Activated T-cell treated with anti-CD3 and anti-CD28 coated beads, Interleukin-2, amount 50 U/mL, for 48 hours (primary cell): ENCODE measurements at places on chromosomes 5 and 9.

DNA sequence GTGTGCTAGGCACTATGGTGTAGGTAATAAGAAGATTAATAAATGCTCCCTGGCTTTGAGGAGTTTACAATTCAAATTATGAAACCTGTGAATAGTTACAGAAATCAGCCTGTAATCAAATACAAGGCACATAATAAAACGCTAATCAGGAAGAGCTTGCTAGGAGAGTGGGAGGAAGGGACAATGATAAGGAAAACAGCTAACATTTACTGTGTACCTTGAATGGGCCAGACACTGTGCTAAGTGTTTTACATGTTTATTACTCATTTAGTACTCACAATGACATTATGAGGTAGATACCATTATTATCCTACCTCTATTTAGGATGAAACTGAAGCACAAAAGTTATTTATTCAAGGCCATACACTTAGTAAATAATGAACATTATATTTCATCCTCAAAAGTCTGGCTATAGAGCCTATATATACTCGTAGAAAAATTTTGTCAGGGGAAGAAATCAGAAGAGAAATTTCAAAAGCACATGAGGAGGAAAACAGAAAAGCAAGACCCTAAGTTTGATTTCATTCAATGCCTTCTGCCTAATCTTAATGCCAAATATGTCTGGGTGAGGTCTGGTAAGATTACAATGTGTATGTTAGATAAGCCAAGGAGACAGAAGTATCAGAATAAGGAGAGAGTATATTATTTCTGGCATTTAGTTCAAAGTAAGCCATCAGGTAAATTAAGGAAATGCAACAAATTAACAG is 35.9 kb downstream of the AFF4 start:
- no peak for DNase-seq

GRCh38 chr5:171986772-171987171 is 19.7 kb downstream of the FBXW11 start:
- no peak for DNase-seq

DNA sequence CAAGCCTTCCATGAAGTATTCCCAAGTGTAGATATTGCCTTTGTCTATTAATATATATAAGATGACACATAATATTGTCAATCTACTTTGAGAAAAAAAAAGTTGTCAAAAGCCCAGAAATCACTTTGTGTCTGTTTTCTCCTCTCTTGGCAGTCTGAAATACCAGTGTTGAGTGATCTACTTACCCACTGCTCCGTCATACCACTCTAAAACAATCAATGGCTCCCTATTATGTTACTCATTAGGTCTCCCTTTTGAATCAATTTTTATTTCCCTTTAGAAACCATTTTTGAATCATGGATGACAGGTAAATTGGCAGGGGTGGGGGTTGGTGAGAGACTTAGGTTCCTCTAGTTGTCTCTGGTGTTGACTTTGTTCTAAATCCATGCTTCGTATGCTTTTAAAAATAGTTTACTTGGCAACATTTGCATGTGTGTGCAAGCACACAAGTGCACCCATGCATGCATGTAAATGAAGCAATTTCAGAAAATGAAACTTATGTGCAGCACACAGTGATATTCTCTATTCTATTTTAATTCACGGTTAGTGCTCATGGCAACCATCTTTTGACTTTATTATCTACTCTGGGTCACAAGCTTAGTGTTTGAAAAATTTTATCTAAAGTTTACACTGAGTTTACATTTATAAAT is 378.9 kb downstream of the RAB3C start:
- DNase-seq = no peak

GRCh38 chr5:140574165-140574564 is 9.5 kb downstream of the SLC35A4 start:
- no peak for DNase-seq

GRCh38 chr5:12315461-12315860 is 411.2 kb upstream of the CTNND2 start:
- DNase-seq = no peak

DNA sequence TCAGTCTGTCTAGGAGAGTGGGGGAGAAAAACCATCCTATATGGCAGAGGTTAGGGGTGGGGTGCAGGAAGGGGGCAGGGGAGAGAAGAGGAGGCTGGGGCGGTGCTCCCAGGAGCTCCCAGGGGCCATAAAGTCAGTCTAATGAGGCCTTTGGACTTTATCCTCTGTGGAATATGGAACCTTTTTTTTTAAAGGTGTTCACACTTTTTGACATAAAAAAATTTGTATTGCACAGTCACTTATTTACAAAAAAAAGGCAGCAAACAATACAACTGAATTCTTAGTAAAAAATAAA is 51.9 kb upstream of the SYNPO start:
- DNase-seq = no peak

- DNase-seq = no peak
These were observed 56.9 kb upstream of the GGTA1 start for GRCh38 chr9:121556580-121556979.

- DNase-seq = no peak
These were observed 389.9 kb upstream of the PTPRD start for GRCh38 chr9:11002705-11003104.

DNA sequence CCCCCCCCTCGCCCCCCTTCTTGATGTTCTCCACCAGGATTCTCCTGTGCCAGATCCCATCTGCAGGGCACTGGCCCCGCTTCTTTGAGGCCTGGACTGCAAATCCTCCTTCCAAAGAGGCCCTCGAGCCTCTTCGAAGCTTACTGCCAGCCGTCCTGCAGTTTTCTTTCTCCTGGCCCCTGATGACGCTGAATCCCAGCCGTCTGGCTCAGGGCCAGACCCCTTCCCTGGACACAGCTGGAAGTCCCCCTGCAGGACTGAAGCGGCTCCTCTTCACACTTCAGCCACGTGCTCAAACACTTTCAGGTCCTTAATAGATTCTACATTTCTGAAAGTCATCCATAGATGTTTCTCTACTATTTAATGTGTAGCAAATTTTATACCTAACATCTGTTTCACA is 121.5 kb downstream of the EHMT1 start:
- no peak for DNase-seq

DNA sequence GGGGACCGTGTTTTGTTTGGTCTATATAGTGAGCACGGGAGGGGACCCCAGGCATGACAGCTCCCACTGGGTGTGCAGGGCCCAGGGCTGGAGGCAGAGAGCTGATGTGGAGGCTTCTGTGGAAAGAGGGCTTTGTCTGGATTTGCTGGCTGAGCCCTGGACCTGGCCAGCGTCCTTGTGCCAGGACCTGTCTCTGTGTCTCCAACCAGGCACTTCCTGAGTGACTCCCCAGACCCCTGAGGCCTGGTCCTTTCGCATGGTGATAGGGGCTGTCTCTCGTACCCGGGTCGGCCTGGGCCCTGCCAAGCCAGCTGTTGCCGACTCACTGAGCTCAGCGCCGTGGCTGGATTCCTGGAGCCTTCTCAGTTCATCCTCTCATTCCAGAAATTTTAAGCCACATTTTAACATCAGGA is 77.6 kb downstream of the ADAMTS2 start:
- DNase-seq = no peak

DNA sequence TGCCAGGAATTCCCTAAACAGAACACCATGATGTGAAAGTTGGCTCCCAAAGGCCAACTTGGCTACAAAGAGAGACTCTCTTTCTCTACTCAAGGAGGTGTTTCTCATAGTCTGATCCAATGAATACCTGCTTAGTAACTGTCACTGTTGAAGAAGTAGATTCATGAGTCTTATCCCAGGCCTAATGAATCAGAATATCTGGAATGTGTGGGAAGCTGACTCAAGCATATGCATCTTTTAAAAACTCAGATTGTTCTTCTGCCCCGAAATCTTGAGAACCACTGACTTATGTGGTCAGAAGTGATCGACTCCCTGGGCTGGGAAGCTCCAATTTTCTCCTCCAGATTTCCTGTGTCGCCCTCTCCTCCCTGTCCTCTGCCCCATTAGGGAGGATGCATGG is 345.6 kb downstream of the PLK2 start:
- DNase-seq = no peak

GRCh38 chr5:122498163-122498562 is 186.1 kb downstream of the SNCAIP start:
- DNase-seq = no peak

DNA sequence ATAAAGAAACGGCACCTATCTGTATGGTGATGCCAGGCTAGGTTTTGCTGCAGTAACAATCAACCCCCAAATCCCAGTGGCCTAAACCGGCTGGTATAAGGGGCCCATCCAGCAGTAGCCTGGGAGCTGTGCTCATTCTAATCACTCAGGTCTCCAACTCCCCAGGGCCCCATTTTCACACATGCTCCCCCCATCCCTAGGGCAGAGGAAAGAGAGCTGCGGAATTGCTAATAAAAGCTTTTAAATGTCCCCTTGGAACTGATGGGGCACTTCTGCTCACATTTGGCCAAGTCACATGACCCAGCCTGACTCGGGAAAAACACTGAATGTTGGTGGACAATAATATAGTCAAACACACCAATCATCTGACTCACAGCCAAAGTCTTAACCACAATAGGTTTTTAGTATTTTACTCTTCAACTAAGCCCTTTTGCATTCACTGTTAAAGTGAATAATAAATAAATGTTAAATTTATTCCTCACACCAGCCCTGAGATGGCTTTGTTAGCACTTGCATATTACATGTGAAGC is 1.6 kb downstream of the FBLL1 start:
- DNase-seq = no peak

- DNase-seq = no peak
These were observed 488.1 kb upstream of the ADAMTS16 start for GRCh38 chr5:4651806-4652565.

DNA sequence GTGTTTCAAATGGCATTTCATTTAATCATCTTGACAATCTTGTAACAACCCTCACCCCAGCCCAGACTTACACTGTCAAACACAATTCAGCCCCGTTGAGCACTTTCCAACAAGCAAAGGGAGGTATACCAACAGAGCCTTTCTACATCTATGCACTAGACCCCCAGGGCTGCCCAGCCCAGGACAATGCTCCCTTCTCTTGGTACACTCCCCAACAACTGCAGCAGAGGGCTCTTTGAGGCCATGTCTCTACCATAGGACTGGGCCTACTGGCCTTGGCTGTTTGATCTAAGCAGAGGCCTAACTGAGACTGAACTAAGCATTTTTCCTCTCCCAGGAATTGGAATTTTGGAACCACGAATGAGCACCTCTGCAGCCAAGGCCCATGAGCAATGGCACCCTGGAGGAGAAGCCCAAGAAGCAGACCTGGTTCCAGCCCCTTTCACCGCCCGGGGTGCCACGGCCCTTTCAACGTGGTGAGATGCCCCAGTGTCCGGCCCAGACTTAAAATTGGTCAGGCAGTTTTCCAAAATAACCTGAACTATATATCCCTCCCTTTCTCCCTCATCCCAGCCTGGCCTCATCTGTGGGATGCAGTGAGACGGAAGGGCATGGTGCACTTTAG is 43.6 kb downstream of the B4GALT1 start:
- DNase-seq = no peak

DNA sequence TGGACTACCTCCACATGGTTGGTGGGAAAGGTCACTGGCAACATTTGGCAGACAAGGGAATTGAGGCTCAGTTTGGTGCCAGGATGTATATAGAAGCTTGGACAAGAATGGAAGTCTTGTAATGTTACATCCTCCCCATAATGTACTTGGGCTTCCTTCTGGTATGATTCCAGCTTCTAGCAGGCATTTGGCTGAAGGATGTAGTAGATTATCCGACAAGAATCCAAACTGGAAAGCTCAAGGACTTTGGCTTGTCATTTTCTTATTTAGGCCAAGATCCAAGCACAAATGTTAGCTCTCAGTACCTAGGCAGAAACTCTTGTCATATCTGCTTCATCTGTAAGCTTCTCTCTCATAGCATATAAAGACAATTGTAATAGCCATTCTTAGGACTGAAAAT is 209.1 kb downstream of the MAPKAP1 start:
- DNase-seq = no peak

GRCh38 chr5:13572163-13572562 is 372.3 kb downstream of the DNAH5 start:
- no peak for DNase-seq

DNA sequence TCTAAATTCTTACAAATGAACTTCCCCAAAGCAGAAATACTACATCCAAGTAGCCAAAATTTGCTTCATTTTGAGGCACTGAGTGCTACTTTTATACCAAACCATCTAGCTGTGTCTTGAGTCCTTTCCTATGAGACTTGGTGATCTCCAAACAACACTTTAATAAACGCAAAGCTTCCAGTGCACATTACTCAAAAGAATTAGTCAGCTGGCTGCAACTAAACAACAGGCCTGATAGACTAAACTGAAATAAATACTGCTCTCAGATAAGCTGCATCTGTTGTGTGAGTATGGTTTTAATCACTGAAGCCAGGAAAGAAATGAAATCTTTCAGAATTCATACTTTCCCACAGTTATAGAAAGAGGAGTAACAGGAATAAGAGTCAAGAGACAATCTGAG is 80.3 kb downstream of the VCAN start:
- no peak for DNase-seq

DNA sequence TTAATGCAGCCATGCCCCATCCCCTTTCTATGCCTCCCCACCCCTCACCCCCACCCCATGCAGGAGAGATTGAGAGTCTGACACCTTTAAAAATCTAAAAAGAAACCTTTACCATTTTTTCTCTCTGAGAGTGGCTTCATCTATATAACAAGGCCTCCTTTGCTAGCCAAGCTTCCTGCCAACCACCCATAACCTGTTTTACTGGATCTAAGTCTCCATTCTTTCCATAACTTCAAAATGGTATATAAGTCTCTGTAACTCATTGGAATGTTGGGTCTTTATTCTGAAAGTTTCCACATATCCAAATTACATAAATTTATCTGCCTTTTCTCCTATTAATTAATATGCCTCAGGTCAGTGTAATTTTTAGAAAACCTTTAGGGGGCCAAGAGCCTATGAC is 1174.0 kb downstream of the MAT2B start:
- DNase-seq = no peak

DNA sequence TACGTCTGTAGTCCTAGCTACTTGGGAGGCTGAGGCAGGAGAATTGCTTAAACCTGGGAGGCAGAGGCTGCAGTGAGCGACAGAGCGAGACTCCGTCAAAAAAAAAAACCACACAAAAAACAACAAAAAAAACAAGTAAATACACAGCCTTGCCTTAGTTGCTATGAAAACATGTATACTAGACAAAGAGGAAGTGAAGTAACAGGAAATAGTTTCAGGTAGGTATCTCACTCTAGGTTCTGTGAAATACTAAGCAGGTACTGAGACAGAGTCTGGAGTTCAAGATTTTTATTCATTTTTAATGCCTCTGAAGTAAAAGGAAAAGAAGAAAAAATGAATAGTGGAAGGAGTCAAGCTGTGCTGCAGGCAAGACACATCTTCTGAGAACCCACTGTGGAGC is 687.9 kb upstream of the RGMB start:
- DNase-seq = no peak

GRCh38 chr5:14721990-14722656 is 57.6 kb downstream of the OTULIN start:
- DNase-seq = no peak

- DNase-seq = no peak
These were observed 17.1 kb downstream of the RNF44 start for GRCh38 chr5:176519810-176520720.
